Cardiac muscle cell (in vitro differentiated cells and primary cell): ENCODE measurements at places on chromosomes 5 and 9. TPM values are rescaled to one million over a fixed set of nuclear protein-coding genes. Genes with fewer than 3 reads are reported as not detected.
A peak's percentile ranks its signal among the peaks of the same experiment; 100 is the strongest.

- no peaks in the 10 kb centered on the region for H3K36me3 ChIP-seq
- no peak overlapping the region for H3K4me3 ChIP-seq
- no peak overlapping the region for H3K27ac ChIP-seq
- DNase-seq = no peak
- H3K4me1 ChIP-seq = no peaks in the 10 kb centered on the region
Measured at GRCh38 chr5:180438785-180439780, 55.1 kb upstream of the CNOT6 start.

- no peaks in the 10 kb centered on the region for H3K36me3 ChIP-seq
- H3K27ac ChIP-seq = no peak overlapping the region
- H3K27me3 ChIP-seq = no peaks in the 10 kb centered on the region
- no peak overlapping the region for H3K4me3 ChIP-seq
- no peaks in the 10 kb centered on the region for H3K4me1 ChIP-seq
- no peak for DNase-seq
Measured at GRCh38 chr5:142446960-142447279, 122.1 kb upstream of the SPRY4 start.

DNA sequence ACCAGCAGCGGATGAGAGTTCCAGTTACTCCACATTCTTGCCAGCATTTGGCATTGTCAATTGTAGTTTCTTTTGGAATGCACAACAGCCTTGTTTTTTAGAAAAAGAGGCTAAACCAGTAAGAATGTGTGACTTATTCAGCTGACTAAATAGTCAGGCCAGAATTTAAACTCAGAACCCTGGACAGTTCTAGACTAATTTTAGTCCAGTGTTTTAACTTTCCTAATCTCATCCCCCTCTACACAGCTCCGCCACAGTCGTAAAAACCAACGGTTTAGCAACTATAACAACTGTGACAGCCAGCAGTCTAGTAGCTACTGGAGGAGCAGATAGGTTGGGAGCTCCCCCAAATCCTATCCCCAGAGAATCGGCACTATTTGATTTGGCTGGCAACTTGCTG, 103.7 kb downstream of the FOXD1 start:
- DNase-seq = no peak
- no peaks in the 10 kb centered on the region for H3K27me3 ChIP-seq
- H3K4me3 ChIP-seq = no peak overlapping the region
- no peaks in the 10 kb centered on the region for H3K4me1 ChIP-seq

GRCh38 chr9:347667-348292, 133.1 kb downstream of the DOCK8 start:
- H3K27me3 ChIP-seq = peaks cover 3% of the 10 kb centered on the region
- no peak overlapping the region for H3K4me3 ChIP-seq
- no peaks in the 10 kb centered on the region for H3K36me3 ChIP-seq

DNA sequence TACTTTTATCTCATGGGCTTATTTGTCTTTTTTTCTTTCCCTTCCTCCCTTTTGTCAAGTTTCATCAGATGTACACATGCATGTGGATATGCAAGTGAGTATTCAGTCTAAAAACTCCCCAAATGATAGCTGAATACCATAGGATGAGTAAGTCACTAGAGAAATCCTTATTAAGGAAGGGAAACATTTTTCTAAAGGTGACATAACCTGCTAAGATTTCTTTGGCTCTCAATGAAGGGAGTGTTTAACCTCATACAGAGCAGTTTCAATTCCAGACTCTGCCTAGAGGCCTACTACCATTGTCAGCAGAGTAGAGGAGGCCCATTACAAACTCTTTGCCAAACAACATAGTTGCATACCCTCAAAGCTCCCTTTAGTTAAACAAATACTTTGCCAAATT, 192.4 kb downstream of the ARHGEF28 start:
- peak; percentile 8 for DNase-seq
- no peaks in the 10 kb centered on the region for H3K36me3 ChIP-seq
- no peak overlapping the region for H3K4me3 ChIP-seq
- H3K27ac ChIP-seq = no peak overlapping the region

GRCh38 chr9:131500377-131500776, 2.3 kb upstream of the POMT1 start:
- H3K4me1 ChIP-seq = peaks cover 7% of the 10 kb centered on the region
- H3K27me3 ChIP-seq = no peaks in the 10 kb centered on the region
- H3K27ac ChIP-seq = peak overlapping the region; percentile 48

DNA sequence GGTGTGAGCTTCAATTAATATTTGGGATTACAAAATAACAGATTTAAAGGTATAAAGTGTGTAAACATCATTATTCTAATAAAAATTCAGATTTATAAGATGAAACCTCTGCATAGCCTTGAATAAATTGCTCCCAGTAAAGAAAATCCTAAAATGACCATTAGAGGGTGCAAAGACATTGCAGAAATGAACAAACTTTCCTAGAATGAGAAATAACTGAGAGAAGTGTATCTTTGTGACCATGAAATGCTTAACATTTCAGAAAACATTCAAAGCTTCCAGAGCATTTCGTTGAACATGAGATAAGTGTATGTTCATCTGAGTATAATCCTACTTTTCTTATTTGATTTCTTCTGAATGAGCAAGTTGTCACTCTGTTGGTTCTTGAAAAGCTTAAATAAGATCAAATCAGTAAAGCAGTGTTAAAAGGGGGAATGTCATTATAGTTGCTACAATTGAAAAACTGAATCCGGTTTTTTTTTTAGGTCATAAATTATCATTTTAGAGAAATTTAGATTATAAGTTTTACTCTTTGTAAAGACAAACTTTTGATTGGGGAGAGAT, 24.7 kb upstream of the NUDT12 start:
- H3K4me3 ChIP-seq = no peak overlapping the region
- no peaks in the 10 kb centered on the region for H3K27me3 ChIP-seq
- no peaks in the 10 kb centered on the region for H3K36me3 ChIP-seq
- H3K27ac ChIP-seq = no peak overlapping the region
- DNase-seq = peak; percentile 55

- peak overlapping the region; percentile 82 for H3K4me3 ChIP-seq
- no peak for DNase-seq
- H3K27ac ChIP-seq = peak overlapping the region; percentile 82
- H3K4me1 ChIP-seq = peaks cover 5% of the 10 kb centered on the region
- peaks cover 19% of the 10 kb centered on the region for H3K36me3 ChIP-seq
- no peaks in the 10 kb centered on the region for H3K27me3 ChIP-seq
Measured at GRCh38 chr5:82276800-82277612, 1.1 kb downstream of the RPS23 start.

GRCh38 chr5:11898-12297, 80.1 kb upstream of the PLEKHG4B start:
- no peak overlapping the region for H3K4me3 ChIP-seq
- peak; percentile 23 for DNase-seq
- no peaks in the 10 kb centered on the region for H3K4me1 ChIP-seq
- H3K27me3 ChIP-seq = no peaks in the 10 kb centered on the region
- no peak overlapping the region for H3K27ac ChIP-seq
- H3K36me3 ChIP-seq = no peaks in the 10 kb centered on the region

GRCh38 chr5:81435023-81435422, 41.1 kb upstream of the ACOT12 start:
- H3K4me3 ChIP-seq = no peak overlapping the region
- no peaks in the 10 kb centered on the region for H3K27me3 ChIP-seq

- H3K27me3 ChIP-seq = no peaks in the 10 kb centered on the region
- H3K27ac ChIP-seq = no peak overlapping the region
- no peaks in the 10 kb centered on the region for H3K36me3 ChIP-seq
- DNase-seq = peak; percentile 96
Measured at GRCh38 chr9:21605489-21605931, 123.4 kb upstream of the IFNE start.

DNA sequence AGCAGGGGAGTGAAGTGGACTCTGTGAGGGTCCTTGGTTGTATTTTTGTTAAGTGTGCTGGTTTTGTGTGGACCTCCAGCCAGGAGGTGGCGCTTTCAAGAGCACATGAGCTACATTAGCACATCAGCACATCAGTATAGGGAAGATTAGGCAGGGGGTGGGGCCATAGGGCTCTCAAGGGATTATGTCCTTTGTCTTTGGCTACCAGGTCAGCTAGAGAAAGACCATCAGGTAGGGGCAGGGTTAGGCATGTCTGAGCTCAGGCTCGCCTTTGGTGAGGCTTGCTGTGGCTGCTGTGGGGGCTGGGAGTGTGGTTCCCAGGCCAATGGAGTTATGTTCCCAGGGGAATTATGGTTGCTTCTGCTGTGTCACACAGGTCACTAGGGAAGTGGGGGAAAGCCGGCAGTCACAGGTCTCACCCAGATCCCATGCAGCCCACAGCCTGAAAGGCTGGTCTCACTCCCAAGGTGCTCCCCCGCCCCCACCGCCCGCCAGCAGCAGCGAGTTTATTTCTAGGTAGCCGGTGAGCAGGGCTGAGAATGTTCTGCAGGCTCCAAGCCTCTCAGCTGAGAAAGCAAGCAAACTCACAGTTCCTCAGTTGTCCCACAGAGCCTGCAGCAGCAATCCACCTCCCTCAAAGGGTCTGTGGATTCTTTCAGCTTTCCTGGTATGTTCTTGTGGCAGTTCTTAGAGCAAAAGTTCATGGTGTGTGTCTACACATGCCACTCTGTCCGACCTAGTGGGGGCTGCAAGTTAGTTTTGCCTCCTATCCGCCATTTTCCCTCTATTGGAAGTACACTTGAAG, 13.7 kb downstream of the OR1J1 start:
- DNase-seq = no peak
- no peak overlapping the region for H3K27ac ChIP-seq
- H3K36me3 ChIP-seq = no peaks in the 10 kb centered on the region
- H3K27me3 ChIP-seq = no peaks in the 10 kb centered on the region
- no peak overlapping the region for H3K4me3 ChIP-seq

- no peak overlapping the region for H3K4me3 ChIP-seq
- DNase-seq = no peak
- no peak overlapping the region for H3K27ac ChIP-seq
Measured at GRCh38 chr5:124887223-124887622, 140.8 kb upstream of the ZNF608 start.

DNA sequence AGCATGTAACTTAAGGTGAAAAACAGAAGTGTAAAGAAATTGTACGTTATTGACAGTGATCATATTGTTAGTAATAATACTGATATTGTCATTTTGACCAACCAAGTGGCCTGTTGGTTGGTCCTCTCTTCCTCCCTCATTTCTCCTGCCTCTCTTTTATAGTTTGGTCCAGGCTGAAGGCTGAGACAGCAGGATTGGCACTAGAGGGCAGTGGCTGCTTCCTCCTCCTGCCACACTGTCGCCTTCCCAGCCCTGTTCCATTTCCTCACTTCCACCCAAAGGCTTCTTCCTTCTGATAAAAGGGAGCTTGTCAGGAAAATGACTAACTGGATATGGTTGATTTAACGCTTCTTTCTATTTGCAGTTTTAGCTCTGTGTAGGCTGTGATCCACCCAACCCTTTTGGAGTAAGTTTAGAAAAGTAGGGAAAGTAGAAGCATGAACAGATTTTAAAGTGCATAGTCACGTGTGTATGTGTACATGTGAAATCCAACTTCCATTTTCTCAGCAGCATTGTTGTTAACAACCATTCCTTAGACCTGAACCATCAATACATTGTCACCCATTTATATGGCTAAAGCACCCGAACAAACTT, 35.6 kb downstream of the PTCD2 start:
- no peaks in the 10 kb centered on the region for H3K4me1 ChIP-seq
- no peaks in the 10 kb centered on the region for H3K27me3 ChIP-seq
- DNase-seq = peak; percentile 58
- peaks cover 8% of the 10 kb centered on the region for H3K36me3 ChIP-seq
- H3K4me3 ChIP-seq = no peak overlapping the region

GRCh38 chr5:179417696-179418095, 72.4 kb upstream of the ADAMTS2 start:
- H3K4me1 ChIP-seq = no peaks in the 10 kb centered on the region
- H3K4me3 ChIP-seq = no peak overlapping the region
- no peaks in the 10 kb centered on the region for H3K27me3 ChIP-seq
- no peak overlapping the region for H3K27ac ChIP-seq
- H3K36me3 ChIP-seq = no peaks in the 10 kb centered on the region

- H3K4me3 ChIP-seq = no peak overlapping the region
- no peak overlapping the region for H3K27ac ChIP-seq
- H3K36me3 ChIP-seq = no peaks in the 10 kb centered on the region
- no peak for DNase-seq
Measured at GRCh38 chr5:132455614-132456115, 34.9 kb downstream of the IRF1 start.

DNA sequence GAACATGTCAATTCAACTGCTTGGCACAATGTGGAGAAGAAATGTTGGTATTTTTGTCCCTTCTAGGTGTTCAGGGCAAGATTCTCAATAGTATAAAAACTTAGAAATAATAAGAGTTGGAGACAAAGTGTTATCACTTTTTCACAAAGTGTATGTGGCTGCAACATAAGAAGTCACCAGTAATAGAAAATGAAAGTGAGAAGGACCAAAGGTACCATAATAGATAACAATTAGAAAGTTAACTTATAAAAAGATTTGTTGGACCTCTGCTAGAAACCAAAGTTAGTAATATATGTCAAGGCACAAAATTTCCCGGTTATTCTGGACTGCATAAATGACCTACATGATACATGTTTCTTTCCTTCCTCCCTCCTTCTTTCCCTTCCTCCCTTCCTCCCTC, 1535.3 kb downstream of the EFNA5 start:
- H3K4me3 ChIP-seq = no peak overlapping the region
- H3K36me3 ChIP-seq = no peaks in the 10 kb centered on the region
- no peaks in the 10 kb centered on the region for H3K4me1 ChIP-seq
- no peak for DNase-seq
- no peaks in the 10 kb centered on the region for H3K27me3 ChIP-seq

DNA sequence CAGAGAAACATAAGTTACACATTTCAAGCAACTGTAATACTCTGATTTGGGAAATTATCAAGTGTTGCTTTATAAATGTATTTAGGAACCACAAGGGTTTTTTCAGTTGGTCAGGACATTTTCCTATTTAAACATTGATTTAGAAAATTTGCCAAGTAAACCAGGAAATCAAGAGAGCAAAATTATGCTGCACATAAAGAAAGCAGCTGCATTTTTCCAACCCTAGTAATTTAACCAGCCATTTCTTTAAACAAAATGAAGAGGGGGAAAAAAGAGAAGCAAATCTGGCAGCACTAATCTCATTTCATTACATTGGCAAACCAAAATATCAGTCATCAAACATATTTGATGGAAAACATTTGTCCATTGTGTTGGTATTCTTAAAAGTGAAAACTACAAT, 271.4 kb downstream of the TLE1 start:
- DNase-seq = no peak
- no peaks in the 10 kb centered on the region for H3K36me3 ChIP-seq
- no peak overlapping the region for H3K27ac ChIP-seq
- no peaks in the 10 kb centered on the region for H3K27me3 ChIP-seq
- no peak overlapping the region for H3K4me3 ChIP-seq

DNA sequence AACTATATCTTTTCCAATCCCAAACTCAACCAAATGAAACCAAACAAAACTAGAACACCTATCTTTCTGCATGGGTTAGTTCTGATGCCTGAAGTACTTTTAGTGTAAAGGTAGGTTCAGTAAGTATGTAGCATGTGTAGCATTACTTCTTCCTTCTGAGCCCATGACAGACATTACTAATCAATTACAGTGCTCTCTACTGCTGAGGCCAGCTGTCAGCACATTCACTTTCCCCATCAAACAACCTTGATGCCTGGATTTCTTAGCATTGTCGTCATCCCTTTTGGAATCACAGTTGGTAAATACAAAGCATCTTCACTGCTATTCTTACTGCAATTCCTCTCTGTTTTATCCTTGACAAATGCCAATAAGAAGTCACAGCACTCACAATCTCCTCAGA, 103.2 kb downstream of the PTTG1 start:
- H3K27me3 ChIP-seq = peaks cover 90% of the 10 kb centered on the region
- no peak for DNase-seq
- H3K27ac ChIP-seq = no peak overlapping the region
- no peaks in the 10 kb centered on the region for H3K36me3 ChIP-seq
- H3K4me3 ChIP-seq = no peak overlapping the region
- no peaks in the 10 kb centered on the region for H3K4me1 ChIP-seq

The ZNG1A gene
- total RNA-seq = 37.1 and 43.4 TPM in 2 replicates

The CDH9 gene
- total RNA-seq = not detected in 2 replicates

The SH3TC2 gene
- 1.3 and 4.7 TPM in 2 replicates for total RNA-seq

The IFNB1 gene
- total RNA-seq = not detected in 2 replicates
